Upper lobe of right lung (tissue), 1 donor: ENCODE measurements at places on chromosomes 11 and 22. TPM values are rescaled to one million over a fixed set of nuclear protein-coding genes. Genes with fewer than 3 reads are reported as not detected.
A peak's percentile ranks its signal among the peaks of the same experiment; 100 is the strongest.

- no peak overlapping the region for H3K4me3 ChIP-seq
- peak; percentile 15 for DNase-seq
- H3K27me3 ChIP-seq: no peaks in the 10 kb centered on the region
- H3K4me1 ChIP-seq: peaks cover 21% of the 10 kb centered on the region
Observed at GRCh38 chr11:65770951-65771567, 9.7 kb downstream of the AP5B1 start.

The MN1 gene
- 4.0 TPM for total RNA-seq

The MRGPRX3 gene
- not detected for total RNA-seq

The NXPE1 gene
- total RNA-seq: not detected

- DNase-seq: no peak
- peak overlapping the region; percentile 67 for H3K27ac ChIP-seq
Observed at GRCh38 chr11:95255251-95256145, 24.5 kb upstream of the SESN3 start.
